Brain (organoid and tissue), 16 donors: ENCODE measurements at places on chromosomes 16 and 17. TPM values are rescaled to one million over a fixed set of nuclear protein-coding genes. Genes with fewer than 3 reads are reported as not detected.

Gene SMIM36
- not detected for polyA plus RNA-seq

Gene GALK1
- polyA plus RNA-seq = 26.8 TPM

Gene AATF
- 72.4 TPM for polyA plus RNA-seq

Gene CCL7
- not detected for polyA plus RNA-seq

Gene CPHXL2
- polyA plus RNA-seq = not detected

Gene OR2C1
- not detected for polyA plus RNA-seq

Gene HSF5
- not detected for polyA plus RNA-seq

Gene CHP2
- polyA plus RNA-seq = 0.22 TPM

Gene CMTM2
- 0.32 TPM for polyA plus RNA-seq

DNA sequence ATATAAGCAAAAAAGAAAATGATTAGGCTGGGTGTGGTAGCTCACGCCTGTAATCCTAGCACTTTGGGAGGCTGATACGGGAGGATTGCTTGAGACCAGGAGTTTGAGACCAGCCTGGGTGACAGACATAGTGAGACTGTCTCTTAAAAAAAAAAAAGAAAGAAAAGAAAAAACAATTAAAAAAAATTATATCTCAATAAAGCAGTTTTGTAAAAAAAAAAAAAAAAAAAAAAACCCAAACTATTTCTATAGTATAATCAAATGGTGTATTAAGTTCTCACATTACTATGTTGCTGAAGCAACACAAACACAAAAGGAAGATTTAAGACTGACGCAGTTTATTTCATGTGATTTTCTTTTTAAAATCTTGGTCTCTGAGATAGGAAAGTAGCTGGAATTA lies 140.5 kb downstream of the TRIM37 start:
- DNase-seq = no peak

- no peak for DNase-seq
Measured at GRCh38 chr17:6948976-6949375, 46.9 kb upstream of the ALOX12 start.

DNA sequence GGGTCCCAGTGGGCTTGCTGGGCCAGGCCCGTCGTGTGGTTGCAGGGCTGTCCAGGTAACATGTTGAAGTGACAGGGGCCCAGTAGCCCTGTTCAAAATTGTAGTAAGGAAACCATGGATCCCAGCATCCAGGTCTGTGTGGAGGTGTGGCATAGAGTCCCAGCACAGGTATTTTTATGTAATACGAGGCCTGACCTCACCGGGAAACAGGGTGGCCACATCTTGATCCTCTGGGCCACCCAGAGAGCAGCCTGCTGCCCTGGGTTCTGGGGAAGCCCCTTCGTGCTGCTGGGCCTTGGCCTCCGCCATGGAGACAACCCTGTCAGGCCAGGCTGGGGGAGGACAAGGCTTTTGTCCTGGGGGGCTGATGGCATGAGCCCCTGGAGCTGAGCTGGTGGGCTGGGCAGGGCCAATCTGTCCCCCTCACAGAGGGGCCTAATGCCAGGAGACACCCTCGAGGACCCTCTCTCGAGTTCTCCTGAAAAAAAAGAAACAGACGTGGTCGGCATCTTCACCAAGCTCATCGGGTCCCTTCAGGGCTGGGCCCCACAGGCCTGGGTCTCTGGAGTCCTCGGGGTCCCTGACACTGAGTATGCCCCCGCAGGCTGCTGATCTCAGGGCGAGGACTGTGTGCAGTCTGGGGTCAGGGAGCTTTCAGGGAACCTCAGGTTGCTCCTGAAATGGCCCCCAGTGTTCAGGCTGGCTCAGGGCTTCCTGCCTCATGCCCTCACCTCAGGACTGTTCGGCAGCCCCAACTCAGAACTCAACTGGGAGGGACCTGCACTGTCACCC lies 47.8 kb downstream of the TNFRSF13B start:
- no peak for DNase-seq

- no peak for DNase-seq
Measured at GRCh38 chr17:61338874-61339478, 60.7 kb upstream of the TBX2 start.

GRCh38 chr16:1557576-1557975 lies 24.1 kb downstream of the TMEM204 start:
- DNase-seq = no peak

DNA sequence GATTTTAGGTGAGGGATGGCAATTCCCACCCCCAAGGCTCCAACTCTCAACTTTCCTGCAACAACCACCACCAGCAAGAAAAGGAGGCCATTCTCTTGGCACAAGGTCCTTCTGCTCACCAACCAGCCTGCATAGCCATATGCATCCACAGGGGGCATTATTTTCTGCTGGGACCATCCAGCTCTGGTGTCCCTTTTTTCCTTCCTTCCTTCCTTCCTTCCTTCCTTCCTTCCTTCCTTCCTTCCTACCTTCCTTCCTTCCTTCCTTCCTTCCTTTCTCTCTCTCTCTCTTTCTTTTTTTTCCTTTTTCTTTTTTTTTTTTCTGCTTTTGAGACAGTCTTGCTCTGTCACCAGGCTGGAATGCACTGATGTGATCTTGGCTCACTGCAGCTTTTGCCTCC lies 21.1 kb upstream of the COX10 start:
- no peak for DNase-seq

GRCh38 chr16:58859958-58860669 lies 126.0 kb upstream of the GOT2 start:
- DNase-seq = no peak

DNA sequence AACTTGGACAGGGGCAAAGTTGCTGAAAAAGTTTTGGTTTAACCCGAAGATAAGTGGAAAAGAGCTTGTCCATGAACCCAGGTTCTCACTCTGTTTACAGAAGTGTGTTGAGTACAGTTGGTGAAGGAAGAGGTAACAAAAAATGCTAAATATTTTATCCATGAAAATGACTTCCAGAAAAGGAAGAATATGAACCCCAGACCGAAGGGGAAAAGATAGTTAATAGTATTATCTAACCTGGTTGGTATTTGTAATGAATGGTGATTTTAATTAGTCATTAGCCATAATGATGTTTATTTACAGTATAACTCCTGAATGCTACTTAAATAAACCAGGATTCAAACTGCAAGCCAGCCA lies 574 bp upstream of the TMEM106A start:
- DNase-seq = no peak

DNA sequence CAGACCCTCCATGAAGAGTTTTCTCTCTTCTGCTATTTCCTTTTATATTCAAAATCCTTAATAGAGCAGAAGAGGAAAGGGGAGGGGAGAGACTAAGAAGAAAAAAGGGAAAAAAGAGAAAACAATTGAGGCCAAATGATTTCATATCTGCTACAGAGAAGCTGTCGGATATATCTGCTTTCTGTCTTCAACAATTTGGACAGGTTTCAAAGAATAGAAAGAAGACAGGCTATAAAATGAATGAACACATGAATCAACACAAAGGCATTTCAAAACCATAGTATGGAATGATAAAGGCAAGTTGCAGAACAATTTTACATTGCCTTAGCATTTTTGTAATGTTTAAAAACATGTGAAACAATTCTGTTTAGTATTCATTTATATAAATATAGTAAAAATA lies 4.7 kb upstream of the CMTR2 start:
- DNase-seq = no peak

DNA sequence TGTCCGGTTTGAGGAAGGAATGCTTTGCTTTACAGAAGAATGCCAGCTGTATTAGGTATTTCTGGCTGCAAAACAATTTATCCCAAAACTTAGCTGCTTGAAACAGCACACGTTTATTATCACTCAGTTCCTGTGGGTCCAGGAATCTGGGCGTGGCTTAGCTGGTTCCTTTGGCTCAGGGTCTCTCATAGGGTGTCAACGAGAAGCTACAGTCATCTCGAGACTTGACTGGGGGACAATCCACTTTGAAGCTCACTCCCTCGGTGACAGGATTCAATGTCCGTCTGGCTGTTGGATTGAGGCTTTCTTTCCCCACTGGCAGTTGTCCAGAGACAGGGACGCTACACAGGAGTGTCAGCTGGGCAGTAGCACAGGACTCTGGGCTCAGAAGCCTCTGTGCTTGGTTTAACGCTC lies 9.6 kb upstream of the RHBDF2 start:
- DNase-seq = no peak

- DNase-seq = no peak
Measured at GRCh38 chr16:47043200-47043599, 69.7 kb upstream of the DNAJA2 start.

DNA sequence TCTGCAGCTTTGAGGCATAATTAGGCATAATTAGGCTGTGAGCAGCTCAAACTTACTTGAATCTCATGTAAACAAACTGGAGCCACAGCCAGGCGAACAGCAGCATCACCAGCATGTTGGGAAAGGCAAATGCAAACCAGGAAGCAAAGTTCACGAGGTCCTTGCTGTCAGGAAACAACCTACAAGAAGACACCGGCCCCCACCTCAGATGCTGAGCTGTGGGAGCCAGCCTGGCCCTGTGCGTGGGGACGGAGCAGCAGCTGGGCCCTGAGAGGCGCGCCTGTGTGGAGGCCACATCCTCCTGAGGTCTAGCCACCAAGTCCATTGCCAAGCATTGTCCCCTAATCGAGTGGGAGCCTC lies 12.2 kb downstream of the SLC13A5 start:
- no peak for DNase-seq

DNA sequence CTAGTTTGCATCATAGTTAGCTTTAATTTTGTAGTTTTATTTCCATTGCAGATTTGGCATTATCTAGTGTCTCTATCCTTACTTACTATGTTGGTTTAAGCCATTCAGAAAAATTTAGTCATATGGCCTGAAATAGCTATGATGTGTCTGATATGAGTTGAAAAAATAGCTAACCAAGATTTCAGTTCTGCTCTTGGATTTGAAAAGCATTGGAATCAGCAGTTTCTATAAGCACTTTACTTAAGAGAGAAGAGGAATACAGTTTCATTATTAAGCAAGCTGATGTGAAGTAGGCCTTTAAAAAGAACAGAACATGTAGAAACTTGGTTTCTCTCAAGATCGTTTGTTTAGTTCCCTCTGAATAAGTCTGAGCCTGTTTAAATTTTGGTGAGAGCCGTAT lies 25.9 kb downstream of the LPCAT2 start:
- DNase-seq = no peak

- DNase-seq = no peak
Measured at GRCh38 chr17:46115699-46116098, 77.5 kb downstream of the KANSL1 start.

DNA sequence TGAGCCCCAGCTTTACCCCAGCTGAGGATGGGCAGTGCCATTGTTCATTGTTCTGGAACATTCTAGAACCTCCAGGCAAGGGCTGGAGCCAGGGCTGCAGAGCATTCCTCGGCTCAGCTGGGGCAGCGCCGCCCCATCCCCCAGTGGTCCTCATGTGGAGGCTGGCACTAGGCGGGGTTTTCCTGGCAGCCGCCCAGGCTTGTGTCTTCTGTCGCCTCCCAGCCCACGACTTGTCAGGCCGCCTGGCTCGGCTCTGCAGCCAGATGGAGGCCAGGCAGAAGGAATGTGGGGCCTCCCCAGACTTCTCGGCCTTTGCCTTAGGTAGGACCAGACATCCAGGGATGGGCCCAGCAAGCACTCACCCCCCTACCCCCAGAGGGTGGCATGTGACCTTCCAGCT lies at the start of gene TMEM95:
Gene TMEM95 (plus strand): TSS at position 104 of the 400 bp plus-strand sequence. CDS start 49 bp downstream, at position 153.
- DNase-seq = peak; percentile 79

DNA sequence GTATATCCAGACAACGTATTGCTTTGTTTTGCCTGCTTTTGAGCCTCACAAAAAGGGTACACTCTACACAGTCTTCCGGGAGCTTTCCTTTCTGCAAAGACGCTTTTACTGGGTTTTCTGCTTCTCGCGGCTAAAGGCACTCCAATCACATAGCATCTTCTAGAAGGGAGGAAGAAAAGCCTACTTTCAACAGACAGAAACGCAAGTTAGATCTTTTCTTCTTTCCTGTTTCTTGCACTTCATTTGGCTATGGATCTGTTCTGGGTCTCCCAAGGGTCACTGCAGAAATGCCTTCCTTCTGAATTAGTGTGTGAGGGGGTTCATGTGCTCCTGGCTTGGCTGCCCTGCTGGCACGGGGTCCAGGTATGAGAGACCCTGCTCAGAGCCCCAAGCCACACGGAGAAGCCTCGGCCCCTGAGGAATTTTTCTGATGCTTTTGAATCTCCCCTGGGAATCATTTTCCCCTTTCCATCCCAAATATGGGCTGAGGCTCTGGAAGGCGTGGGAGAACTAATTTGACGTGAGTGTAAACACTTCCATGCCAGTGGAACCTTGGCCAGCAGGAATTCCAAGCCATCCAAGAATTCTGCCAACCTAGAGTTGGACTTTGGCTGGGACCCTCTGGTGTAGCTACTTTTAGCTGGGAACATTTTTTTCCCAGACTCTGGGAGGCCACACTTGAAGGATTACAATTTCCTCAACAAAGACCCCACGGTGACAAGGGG lies 49.6 kb upstream of the NKD1 start:
- DNase-seq = no peak

- DNase-seq = no peak
Measured at GRCh38 chr17:1486802-1487695, 5.4 kb downstream of the MYO1C start.

DNA sequence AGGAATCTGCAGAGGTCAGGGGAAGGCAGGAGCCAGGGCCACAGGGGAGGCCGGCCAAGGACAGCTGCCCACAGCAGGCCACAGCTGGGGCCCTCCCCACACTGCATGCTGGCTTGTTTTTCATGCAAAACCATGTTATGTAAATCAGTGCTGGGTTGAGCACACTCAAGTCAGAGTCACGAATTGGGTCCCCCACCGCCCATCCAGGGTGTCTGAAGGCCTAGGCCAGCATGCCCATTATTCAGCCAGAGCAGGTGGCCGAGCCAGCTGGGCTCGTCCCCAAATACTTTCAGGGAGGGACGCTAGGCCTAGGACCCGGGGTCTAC lies 51.2 kb upstream of the TOB1 start:
- peak; percentile 28 for DNase-seq

DNA sequence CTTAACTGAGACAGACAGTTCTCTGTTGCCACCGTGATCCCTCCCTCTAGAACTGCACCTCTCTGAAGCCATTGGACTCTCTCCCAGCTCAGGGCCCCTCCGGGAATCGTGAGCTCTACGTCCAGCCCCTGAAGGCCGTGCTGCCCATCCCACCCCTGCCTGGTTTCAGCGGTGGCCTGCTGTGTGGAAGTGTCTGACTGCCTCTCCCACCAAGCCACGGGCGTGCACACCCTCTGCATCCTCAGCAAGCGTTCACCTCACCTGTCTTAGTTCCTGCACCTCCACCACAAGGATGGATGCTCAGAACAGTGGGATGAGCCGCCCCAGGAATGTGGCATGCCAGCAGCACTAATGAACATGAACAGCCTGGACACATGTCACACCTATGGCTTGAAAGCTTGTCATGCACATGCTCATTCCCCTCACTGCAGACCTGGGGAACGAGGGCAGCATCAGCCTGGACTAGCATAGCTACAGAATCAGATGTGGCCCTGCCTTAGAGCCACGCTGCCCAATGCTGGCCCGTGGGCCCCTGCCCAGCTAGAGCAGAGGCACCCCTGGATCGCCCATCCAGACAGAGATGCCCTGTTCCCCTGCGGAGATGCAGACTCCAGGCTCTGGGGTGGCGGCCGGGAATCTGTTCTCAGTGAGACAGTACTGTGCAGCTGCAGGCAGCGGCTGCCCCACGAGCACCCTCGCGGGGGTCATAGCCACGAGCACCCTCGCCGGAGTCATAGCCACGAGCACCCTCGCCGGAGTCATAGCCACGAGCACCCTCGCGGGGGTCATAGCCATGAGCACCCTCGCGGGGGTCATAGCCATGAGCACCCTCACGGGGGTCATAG lies 73.7 kb upstream of the CHMP6 start:
- no peak for DNase-seq

- DNase-seq = no peak
Measured at GRCh38 chr17:78839235-78839761, 1.3 kb downstream of the USP36 start.

GRCh38 chr16:52597073-52597771 lies 50.3 kb upstream of the TOX3 start:
- peak; percentile 26 for DNase-seq
